ENCODE measurements at places on chromosomes 3 and 15. TPM values are rescaled to one million over a fixed set of nuclear protein-coding genes. Genes with fewer than 3 reads are reported as not detected.

- DNase-seq: peak; percentile 93
Measured at GRCh38 chr15:100764778-100765466, 114.7 kb upstream of the ALDH1A3 start.

- DNase-seq: peak; percentile 67
Measured at GRCh38 chr3:171838218-171838720, 4.9 kb upstream of the TMEM212 start.

- no peak for DNase-seq
Measured at GRCh38 chr3:132787616-132788300, 65.5 kb upstream of the NPHP3 start.

DNA sequence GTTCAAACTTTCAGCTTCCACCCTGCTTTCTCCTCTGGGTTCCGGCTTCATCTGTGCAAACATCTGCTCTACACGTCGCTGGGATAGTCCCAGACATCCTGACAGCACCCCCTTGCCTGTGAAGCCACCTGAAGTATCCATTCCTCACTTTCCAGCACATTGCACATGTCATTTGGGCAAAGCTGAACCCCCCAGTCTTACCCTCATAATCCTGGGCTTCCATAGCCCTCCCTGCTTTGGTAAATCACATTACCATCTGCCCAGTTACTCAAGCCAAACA is 42.5 kb downstream of the STARD5 start:
- DNase-seq: no peak

DNA sequence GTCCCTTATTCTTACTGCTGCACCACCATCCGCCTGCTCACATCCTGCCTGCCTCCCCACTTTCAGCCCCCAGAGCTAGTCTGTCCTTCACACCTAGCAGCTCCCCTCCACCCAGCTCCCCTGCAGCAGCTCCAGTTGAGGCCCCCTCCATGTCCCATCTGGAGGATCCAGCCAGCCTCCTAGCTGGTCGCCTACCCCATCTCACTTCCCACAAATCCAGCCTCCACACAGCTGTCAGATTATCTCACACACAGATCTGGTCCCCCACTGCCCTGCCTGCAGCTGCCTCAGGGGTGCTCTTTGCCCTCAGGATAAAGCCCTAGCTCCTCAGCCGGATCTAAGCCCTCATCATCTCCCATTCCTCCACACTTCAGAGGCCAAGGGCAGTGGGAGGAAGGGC is 8.8 kb upstream of the SEMA7A start:
- DNase-seq: no peak

The XCR1 gene
- total RNA-seq: not detected

DNA sequence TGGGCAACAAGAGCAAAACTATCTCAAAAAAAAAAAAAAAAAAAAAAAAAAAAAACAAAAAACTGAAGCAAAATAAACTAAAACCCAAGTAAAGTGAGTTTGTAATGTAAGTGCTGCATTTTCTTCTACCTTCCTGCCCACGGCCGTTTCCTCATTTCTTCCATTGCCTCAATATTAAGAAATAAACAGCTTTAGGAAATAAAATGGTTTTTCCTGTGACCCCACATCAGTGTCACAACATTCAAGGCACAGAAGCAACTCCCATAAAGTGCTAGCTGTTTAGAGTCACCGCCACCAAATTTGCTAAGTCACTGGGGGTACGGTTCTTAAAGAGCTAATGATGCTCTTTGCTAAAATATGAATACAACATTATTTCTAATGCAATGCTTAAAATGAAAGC is 3.3 kb downstream of the PKM start:
- DNase-seq: no peak

DNA sequence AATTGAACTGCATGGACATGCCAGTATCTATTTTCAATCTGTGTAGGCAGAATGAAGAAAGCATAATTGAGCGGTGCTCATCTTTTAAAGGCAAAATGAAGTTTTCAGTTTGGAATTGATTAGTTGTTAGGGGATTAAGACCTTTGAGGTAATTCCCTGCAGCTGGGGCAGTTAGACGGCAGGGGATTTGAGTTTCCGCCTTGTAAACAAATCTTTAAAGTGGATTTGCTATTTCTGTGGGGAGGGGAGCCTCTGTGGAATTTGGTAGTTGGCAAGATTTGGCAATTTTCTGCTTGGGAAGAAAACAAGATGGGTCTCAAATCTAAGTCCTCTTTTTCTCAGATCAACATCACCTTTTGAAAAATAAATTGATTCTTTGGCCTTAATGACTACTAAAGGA is 212.5 kb upstream of the CNTN6 start:
- DNase-seq: no peak

The FAM43A gene
- 6.0 TPM for total RNA-seq

The BOC gene
- 20.2 TPM for total RNA-seq

The CCDC80 gene
- 272 TPM for total RNA-seq

The ANKRD63 gene
- not detected for total RNA-seq

The NEIL1 gene
- 5.1 TPM for total RNA-seq

DNA sequence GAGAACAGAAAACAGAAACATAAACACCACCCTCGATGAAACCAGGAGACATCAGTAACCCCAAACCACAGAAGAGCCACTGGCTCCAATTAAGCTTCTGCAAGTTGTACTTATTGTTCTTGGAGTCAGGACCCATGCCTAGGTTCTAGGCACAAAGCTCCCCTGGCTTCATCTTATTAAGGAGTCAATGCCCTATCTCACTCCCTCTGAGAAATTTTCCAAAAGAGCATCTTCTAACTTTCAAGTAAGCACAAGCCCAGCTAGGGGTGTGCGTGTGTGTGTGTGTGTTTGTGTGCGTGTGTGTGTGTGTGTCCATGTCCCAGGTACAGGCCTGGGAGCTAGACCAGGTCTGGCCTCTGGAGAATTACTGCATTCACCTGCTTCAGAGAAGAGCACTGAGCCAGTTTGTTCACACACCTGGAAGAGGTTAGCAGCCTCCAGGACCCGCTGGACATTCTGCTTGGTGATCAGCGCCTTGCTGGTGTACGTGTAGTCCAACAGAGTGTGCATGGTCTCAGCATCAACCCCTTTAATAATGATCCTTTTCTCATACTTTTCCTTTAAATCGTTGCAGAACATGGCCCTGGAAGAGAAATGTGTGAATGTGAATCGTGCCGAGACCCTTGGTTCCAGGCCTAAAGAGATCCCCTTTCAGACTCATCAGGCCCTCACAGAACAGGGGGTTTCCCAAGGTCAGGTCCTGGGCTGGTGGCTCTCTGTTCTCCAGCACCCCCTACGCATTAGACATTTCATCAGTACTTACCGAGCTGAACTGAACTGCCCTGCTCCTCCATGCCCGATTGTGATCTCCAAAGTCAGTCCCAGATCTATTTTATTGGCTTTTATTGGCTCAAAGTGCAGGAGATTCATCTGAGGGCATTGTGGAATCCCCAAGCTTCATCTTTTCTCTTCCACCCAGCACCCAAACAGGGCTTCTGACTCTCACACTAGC is 27.8 kb downstream of the KLHL6 start:
- no peak for DNase-seq

The ZBTB47 gene
- 9.3 TPM for total RNA-seq

DNA sequence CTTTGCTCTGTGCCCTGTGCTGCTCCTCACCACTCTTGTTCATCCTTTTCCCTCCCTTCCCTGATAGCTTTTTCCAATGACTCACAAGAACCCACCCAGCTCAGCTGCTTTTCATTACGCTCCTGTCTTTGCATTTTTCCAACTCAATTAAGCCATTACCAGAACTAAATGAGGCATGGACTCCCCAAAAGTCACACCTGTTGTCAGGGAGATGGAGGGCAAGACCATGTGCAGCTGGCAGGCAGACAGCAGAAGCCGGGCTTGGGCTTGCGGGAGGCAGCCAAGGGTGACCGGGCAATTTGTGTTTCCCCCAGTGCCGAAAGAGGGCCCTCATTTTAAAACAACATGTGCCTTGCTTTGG is 64.3 kb downstream of the CASR start:
- DNase-seq: peak; percentile 48

DNA sequence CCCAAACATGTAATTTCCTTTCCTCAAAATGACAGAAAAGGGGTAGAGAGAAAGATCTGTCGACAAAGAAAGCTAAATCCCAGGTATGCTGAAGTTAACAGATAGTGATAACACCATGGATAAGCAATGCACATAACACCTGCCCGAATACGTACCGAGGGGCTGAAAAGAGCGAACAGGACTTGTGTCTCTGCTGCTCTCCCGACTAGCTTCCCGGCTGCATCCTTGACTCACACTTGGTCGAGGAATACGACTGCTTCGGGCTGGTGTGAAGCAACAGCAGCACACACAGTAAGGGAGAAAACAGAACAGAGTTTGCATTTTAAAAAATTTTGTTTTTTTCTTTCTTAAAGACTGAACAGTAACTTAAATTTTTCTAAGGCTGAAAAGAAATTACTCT is 136.4 kb downstream of the CLASP2 start:
- no peak for DNase-seq

GRCh38 chr15:95196176-95196915 is 965.0 kb downstream of the MCTP2 start:
- peak; percentile 26 for DNase-seq

- DNase-seq: no peak
Measured at GRCh38 chr3:148186881-148187280, 510.8 kb upstream of the AGTR1 start.

GRCh38 chr15:83064859-83065258 is 2.2 kb downstream of the BTBD1 start:
- no peak for DNase-seq
